ENCODE measurements at places on chromosomes 13 and 19. TPM values are rescaled to one million over a fixed set of nuclear protein-coding genes. Genes with fewer than 3 reads are reported as not detected.

- no peak for DNase-seq
Observed at GRCh38 chr19:41616792-41617621, 9.9 kb downstream of the CEACAM4 start.

GRCh38 chr19:48900477-48901406 lies 630 bp downstream of the NUCB1 start:
- no peak for DNase-seq

- DNase-seq = no peak
Observed at GRCh38 chr13:84118839-84119409, 236.7 kb upstream of the SLITRK1 start.

DNA sequence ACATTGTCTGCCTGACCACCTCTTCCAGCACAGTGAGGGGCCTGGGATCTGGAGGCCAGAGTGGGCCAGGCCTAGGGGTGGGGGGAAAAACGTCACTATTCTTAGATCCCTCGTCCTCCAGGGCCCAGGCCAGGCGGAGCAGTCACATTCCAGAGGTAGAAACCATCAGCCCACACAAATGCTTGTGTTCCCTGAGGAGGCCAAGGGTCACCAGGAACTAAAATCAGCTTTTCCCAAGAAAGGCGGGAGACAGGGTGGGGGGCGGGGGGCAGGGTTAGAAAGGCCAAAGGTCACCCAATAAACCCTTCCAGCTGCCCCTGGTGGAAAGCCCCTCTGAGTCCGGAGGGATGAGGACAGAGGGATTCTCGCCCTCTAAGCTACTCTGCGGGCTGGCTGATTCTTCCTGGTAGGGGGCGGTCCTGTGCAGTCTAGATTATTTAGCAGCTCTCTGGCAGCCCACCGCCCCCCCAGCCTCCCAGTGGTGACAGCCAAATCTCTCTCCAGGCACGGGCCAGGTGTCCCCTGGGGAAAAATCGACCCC lies 23.5 kb upstream of the CCL25 start:
- no peak for DNase-seq

DNA sequence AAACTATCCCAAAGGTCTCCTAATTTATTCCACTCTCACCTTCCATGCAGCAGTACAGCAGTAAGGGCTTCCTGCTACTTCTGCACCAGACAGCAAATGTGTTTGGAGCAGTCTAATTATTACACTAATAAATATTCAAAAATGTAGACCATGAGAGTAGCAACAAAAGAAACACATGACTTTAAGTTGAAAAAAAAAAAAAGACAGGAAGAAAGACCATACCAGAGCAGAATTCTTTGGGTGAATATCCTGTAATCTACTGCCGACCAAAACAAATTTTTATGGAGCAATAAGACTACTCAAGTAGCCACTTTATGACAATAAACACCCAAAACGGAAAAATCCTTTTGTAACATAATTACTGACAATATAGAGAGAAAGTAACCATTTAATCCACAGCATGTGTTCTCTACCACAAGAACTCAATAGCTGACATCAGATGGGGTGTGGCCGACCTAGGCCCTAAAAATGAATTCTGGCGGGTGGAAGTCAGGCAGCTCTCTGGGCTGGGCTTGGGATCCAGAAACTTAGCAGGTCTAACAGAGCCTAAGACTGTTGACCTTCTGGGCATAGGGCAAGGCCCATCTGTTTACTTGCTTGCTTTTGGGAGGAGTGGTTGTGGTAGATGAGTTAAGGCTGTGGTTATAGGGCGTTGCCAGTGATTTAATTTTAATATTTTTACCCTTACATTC lies 4.6 kb downstream of the KLF12 start:
- no peak for DNase-seq

DNA sequence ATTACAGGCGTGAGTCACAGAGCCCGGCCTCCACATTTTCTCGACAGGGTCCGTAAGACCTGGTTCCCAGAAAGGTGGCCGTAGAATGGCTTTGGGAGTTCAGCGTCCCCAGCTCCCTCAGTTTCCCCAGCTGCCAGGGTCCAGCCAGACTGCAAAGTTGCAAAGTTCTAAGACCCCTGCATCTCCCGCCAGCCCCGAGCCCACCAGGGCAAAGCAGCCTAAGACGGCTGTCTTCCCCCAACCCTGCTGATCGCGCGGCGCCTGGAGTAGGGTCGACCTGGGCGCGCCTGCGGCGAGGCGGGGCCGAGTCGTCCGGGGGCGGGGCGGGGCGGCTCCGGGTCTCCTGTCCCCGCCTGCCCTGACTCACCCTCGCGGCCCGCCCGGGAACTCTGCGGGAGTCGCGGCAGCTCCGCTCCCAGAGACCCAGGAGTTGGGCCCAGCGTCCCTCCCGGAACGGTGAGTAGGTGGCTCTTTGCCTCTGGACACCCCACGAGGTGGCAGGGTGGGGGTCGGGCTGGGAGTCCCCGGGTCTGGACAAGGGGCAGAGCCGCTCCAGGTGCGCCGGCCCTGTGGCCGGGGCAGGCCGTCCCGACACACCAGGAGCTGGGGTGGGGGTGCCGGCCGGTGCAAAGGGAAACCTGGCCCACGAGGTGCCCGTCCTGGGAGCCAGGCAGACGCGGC lies at the start of gene LRRC8E:
Gene LRRC8E, plus strand, starts transcription at position 366 of the 681 bp plus-strand sequence. CDS start 7,094 bp downstream, outside the sequence.
- DNase-seq = peak; percentile 65

- DNase-seq = peak; percentile 64
Observed at GRCh38 chr19:45152504-45153338, 8.1 kb downstream of the NKPD1 start.

DNA sequence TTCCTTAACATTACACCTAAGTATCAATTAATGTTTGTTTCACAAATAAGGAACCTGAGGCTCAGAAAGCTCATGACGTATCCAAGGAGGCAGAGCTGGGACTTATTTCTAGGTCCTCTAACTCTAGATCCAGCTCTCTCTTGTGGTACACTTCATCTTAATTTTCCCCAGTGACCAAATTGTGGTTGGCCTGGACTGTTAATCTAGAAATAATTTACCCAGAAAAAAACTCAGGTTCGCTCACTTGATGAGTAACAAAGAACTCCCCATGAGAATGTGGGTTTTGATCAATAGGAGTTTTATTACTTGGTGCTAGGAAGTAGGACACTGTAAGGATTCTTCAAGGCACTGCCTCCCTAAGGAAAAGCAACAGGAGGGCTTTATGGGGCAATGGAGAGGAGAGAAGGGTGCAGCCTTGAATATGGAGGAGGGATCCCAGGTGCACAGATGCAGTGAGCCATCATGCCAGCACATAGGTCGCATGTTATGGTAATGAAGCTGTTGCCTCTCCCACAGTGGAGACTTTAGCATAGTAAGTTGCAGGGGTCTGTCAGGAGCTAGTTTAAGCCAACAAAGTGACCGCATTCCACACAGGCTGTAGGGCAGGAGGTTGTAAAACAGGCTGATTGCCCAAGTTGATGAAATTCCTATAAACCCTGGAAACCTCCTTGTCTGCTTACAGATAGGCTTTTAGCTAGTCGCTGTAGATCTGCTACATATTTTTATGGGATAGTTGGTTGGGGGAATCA lies 14.7 kb downstream of the RAP2A start:
- DNase-seq = no peak

DNA sequence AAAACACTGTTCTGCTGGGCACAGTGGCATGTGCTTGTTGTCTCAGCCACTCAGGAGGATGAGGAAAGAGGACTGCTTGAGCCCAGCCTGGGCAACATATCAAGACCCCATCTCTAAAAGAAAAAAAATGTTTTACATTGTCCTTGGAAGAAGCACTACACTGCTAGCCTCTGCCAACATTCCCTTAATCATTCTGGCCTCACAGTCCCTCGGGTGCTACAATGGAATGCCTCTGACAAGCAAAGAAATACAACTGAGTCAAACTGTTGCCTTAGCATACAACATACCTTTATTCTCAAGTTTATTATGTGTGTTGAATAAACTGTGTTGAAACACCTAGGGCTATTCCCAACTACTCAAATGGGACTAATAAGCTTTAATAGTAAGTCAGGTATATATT lies 56.1 kb downstream of the PSPC1 start:
- DNase-seq = no peak

PPAN gene
- total RNA-seq = 21.4 TPM

NLRP5 gene
- total RNA-seq = not detected

GPR183 gene
- total RNA-seq = 2.6 TPM

OR7D4 gene
- not detected for total RNA-seq

FFAR2 gene
- 0.27 TPM for total RNA-seq

TMEM190 gene
- not detected for total RNA-seq

FTL gene
- total RNA-seq = 684 TPM
